ENCODE measurements at places on chromosomes 1 and 21. TPM values are rescaled to one million over a fixed set of nuclear protein-coding genes. Genes with fewer than 3 reads are reported as not detected.

The TTC22 gene
- total RNA-seq, result not detected

The LGR6 gene
- total RNA-seq, result not detected

The TBX15 gene
- total RNA-seq, result 0.33 TPM

The CAMK1G gene
- not detected for total RNA-seq

The CFAP45 gene
- 1.5 TPM for total RNA-seq

The TFAP2E gene
- total RNA-seq, result 0.19 TPM

Measured in vein endothelial cell (primary cell).